ENCODE measurements at places on chromosomes 7 and 10. TPM values are rescaled to one million over a fixed set of nuclear protein-coding genes. Genes with fewer than 3 reads are reported as not detected.

The OR13A1 gene
- total RNA-seq, result 0.15 TPM

The IRF5 gene
- total RNA-seq, result 0.74 TPM

The BNIP3 gene
- total RNA-seq, result 57.1 TPM

The NRP1 gene
- 4.1 TPM for total RNA-seq

The FEZF1 gene
- 41.5 TPM for total RNA-seq

The IFRD1 gene
- total RNA-seq, result 60.6 TPM

The GPER1 gene
- 0.22 TPM for total RNA-seq

The AS3MT gene
- 16.5 TPM for total RNA-seq

The IL6 gene
- 0.85 TPM for total RNA-seq

The GIMAP8 gene
- not detected for total RNA-seq

The PODXL gene
- total RNA-seq, result 727 TPM

- H3K27me3 ChIP-seq, result no peaks in the 10 kb centered on the region
- H3K4me3 ChIP-seq, result no peak overlapping the region
- no peaks in the 10 kb centered on the region for H3K36me3 ChIP-seq
These were observed 149.7 kb downstream of the FRMD4A start for GRCh38 chr10:14180911-14181566.

GRCh38 chr7:155796381-155797261 lies 15.6 kb downstream of the SHH start:
- H3K4me1 ChIP-seq, result no peaks in the 10 kb centered on the region
- H3K36me3 ChIP-seq, result no peaks in the 10 kb centered on the region
- H3K27ac ChIP-seq, result no peak overlapping the region
- H3K27me3 ChIP-seq, result peaks cover 19% of the 10 kb centered on the region

DNA sequence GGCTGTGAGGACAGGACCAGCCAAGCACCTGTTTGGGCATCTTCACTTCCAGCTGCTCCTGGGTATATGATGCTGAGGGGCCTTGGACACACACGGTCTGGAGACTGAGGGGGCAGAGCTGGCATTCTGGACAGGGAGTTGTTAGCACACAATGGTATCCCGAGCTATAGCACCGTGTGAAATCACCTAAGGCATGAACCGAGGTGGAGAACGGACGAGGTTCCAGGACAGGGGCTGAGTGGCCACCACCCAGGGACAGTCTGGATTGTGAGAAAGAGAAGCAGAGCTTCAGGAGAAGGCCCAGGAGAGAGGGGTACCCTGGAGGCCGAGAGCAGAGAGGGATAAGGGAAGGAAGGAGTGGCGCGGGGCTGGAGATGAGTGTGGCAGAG lies 571.8 kb downstream of the TCERG1L start:
- no peaks in the 10 kb centered on the region for H3K36me3 ChIP-seq
- H3K4me3 ChIP-seq, result no peak overlapping the region
- peaks cover 7% of the 10 kb centered on the region for H3K4me1 ChIP-seq

GRCh38 chr10:107553470-107553869 lies 389.0 kb upstream of the SORCS1 start:
- H3K27me3 ChIP-seq, result no peaks in the 10 kb centered on the region
- no peak overlapping the region for H3K27ac ChIP-seq
- H3K4me1 ChIP-seq, result no peaks in the 10 kb centered on the region
- peaks cover 2% of the 10 kb centered on the region for H3K36me3 ChIP-seq

DNA sequence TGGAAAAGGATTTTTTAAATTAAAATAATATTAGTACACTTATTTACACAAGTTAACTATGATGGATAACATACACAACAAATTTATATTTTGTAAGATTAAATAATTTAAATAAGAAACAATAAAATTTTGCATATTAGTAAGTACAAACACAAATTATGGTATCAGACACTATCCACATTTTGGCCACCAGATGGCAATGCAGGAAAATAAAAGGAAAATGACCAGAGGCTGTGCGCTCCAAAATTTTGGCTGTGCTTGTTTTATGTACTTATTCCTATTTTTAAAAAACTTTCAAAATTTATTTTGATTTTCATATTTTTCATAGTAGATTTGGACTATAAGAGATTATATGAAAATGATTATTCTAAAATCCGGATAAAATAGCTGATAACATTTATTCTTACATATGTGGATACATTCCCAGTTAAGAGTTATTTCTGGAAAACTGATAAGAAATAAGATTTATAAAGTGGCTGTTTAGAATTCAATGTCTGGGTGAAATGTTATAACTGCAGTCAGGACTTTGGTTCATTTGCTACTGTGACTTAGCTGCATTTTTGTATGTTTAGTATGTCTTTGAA lies 274.7 kb upstream of the HGF start:
- no peak overlapping the region for H3K27ac ChIP-seq
- H3K4me1 ChIP-seq, result no peaks in the 10 kb centered on the region
- no peak overlapping the region for H3K4me3 ChIP-seq
- no peaks in the 10 kb centered on the region for H3K27me3 ChIP-seq

GRCh38 chr10:7945469-7946187 lies 108.9 kb upstream of the GATA3 start:
- H3K4me1 ChIP-seq, result peaks cover 3% of the 10 kb centered on the region
- H3K4me3 ChIP-seq, result no peak overlapping the region
- no peak overlapping the region for H3K27ac ChIP-seq
- no peaks in the 10 kb centered on the region for H3K36me3 ChIP-seq

- no peak for DNase-seq
- H3K27me3 ChIP-seq, result no peaks in the 10 kb centered on the region
- H3K27ac ChIP-seq, result no peak overlapping the region
- no peak overlapping the region for H3K4me3 ChIP-seq
- H3K4me1 ChIP-seq, result no peaks in the 10 kb centered on the region
- H3K36me3 ChIP-seq, result no peaks in the 10 kb centered on the region
These were observed 274.7 kb upstream of the MTPN start for GRCh38 chr7:136251826-136252225.

DNA sequence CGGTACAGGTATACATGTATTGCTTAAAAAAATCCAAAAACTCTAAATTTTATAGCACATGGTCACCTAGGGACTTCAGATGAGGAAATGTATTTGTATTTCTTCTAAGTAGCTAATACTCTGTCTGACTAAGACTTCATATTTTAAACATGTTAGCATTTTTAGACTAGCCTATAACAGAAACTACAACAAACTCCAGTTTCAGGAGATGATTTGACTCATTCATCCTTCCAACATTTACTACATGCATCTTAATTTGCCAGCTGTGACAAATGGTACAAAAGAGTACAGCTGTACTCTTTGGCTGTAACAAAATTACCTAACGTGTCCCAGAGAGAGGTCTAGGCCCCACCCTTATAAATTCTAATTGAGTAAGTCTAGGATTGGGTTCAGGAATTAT lies 22.2 kb downstream of the TMEM209 start:
- peaks cover 11% of the 10 kb centered on the region for H3K36me3 ChIP-seq
- no peaks in the 10 kb centered on the region for H3K4me1 ChIP-seq
- H3K4me3 ChIP-seq, result no peak overlapping the region
- no peaks in the 10 kb centered on the region for H3K27me3 ChIP-seq

- no peaks in the 10 kb centered on the region for H3K4me1 ChIP-seq
- no peak overlapping the region for H3K4me3 ChIP-seq
- no peak for DNase-seq
- H3K36me3 ChIP-seq, result peaks cover 42% of the 10 kb centered on the region
- H3K27me3 ChIP-seq, result no peaks in the 10 kb centered on the region
- H3K27ac ChIP-seq, result no peak overlapping the region
These were observed 118.2 kb downstream of the LARP4B start for GRCh38 chr10:813286-813685.

GRCh38 chr7:13197501-13197900 lies 510.1 kb downstream of the ARL4A start:
- H3K27ac ChIP-seq, result no peak overlapping the region
- no peaks in the 10 kb centered on the region for H3K27me3 ChIP-seq
- DNase-seq, result no peak

DNA sequence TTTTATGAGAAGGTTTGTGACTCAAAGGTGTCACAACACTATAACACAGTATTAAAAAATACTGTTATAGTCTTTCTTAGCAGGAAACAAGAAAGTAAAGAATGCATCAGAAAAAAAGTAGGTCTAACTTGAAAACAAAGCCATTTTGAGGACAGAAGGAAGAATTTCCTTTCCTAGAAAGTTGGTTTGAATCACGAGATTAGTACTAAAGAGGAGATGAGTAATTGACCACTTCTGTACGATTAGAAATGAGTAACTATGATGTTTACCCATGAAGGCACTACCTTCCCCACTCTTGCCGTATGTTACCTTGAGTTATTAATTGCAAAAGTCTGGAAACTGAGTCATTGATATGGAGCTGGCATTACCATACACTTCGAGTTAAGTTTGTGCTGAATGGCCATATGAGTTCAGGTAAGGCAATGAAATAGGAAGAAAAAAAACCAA lies 65.2 kb downstream of the FAM185A start:
- no peaks in the 10 kb centered on the region for H3K4me1 ChIP-seq
- H3K27me3 ChIP-seq, result no peaks in the 10 kb centered on the region
- no peak for DNase-seq
- H3K4me3 ChIP-seq, result no peak overlapping the region

DNA sequence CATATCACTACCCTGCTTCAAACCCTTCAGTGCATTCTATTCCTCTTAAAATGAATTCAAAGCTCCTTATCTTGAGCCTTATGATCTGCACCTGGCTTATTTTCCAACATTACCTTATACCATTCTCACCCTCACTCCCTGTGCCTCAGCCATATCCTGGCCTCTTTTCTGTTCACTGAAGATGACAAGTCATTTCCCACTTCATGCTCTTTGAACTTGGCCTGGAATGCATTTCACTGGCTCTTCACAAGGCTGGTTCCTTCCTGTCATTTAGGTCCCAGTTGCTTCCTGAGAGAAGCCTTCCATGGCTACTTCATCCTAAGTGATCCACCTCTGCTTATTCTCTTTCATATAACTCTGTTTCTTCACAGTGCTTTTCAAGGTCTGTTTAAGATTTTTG lies 3.2 kb upstream of the LIPF start:
- H3K4me3 ChIP-seq, result no peak overlapping the region
- DNase-seq, result no peak
- no peaks in the 10 kb centered on the region for H3K36me3 ChIP-seq
- no peak overlapping the region for H3K27ac ChIP-seq
- no peaks in the 10 kb centered on the region for H3K27me3 ChIP-seq

DNA sequence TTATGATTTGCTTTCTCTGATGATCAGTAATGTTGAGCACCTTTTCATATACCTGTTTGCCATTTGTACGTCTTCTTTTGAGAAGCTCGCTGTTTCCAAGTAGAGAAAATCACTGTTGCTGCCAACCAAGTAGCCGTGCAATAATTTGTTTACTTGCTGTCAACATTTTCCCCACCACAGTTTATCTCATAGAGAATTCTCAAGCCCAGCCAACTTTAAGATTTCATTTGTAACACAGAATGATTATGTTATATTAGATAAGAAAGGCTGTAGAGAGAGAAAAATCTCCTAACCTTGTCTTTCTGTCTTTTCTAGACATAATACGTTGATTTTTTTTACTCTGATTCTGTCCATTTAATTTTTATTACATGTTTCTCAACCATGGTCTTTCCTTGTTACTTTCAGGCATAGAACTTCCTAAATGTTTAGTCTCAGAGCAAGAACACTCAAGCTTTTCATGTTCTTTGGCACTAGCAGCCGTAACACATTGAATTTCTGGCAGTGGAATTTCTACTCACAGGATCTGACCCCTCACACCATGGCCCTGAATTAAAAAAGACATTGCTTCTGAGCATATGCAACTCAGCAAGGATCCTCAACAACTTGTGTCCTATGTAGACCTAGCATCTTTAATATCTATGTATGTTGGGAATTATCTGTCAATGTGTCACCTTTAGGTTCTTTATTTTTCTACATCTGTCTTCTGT lies 23.1 kb downstream of the RPA3 start:
- H3K36me3 ChIP-seq, result no peaks in the 10 kb centered on the region
- H3K27ac ChIP-seq, result no peak overlapping the region
- H3K4me1 ChIP-seq, result no peaks in the 10 kb centered on the region

- no peak for DNase-seq
- no peaks in the 10 kb centered on the region for H3K27me3 ChIP-seq
- no peak overlapping the region for H3K4me3 ChIP-seq
- H3K27ac ChIP-seq, result no peak overlapping the region
- no peaks in the 10 kb centered on the region for H3K36me3 ChIP-seq
- no peaks in the 10 kb centered on the region for H3K4me1 ChIP-seq
These were observed 106.1 kb upstream of the RSU1 start for GRCh38 chr10:16923309-16923708.

- H3K27ac ChIP-seq, result no peak overlapping the region
- no peaks in the 10 kb centered on the region for H3K27me3 ChIP-seq
- no peak for DNase-seq
- no peak overlapping the region for H3K4me3 ChIP-seq
- no peaks in the 10 kb centered on the region for H3K36me3 ChIP-seq
These were observed 705.2 kb upstream of the IGFBP3 start for GRCh38 chr7:46626261-46626660.

- H3K27ac ChIP-seq, result no peak overlapping the region
- DNase-seq, result no peak
- H3K4me3 ChIP-seq, result no peak overlapping the region
- H3K36me3 ChIP-seq, result peaks cover 36% of the 10 kb centered on the region
- no peaks in the 10 kb centered on the region for H3K27me3 ChIP-seq
These were observed 13.9 kb downstream of the HNRNPA2B1 start for GRCh38 chr7:26186364-26187311.

DNA sequence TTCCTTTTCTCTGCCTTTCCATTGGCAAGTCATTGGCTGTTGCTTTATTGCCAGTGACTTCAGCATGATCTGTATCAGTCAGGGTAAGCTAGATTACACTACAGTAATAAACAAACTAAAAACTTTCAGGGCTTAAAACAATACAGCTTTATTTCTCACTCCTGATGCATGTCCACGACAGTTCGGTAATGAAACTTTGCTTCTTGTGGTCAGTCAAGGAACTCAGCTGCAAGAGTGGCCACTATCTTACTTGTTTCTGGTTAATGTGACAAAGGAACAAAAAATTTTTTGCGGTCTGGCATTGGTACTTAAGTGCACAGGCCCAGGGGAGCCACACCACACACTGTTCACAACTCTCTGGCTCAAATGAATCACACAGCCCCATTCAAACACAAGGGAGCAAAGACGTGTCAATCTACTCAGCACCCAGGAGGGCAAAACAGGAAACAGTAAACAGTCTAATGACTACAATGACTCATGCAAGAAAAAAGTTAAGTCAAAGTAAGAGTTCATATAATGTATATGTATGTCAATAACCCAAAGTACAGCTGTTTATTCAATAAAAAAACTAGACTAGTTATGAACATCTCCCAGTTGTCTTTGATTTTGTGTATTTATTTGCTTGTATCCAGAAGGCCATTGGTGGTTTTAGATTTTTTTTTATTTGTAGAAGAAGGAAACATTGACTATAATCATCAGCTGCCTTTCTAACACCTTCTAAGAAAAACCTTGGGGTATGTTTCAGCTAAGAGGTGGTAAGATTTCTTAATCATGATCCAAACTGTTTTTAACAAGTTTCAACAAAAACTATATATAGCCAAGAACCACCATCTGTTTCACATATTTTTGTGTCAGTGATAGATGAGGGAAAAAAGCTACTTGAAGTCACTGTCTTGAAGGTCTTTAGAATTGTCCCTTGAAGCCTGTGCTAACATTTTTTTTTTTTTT lies 134.4 kb upstream of the FAM3C start:
- H3K4me1 ChIP-seq, result no peaks in the 10 kb centered on the region
- no peak overlapping the region for H3K27ac ChIP-seq
- H3K4me3 ChIP-seq, result no peak overlapping the region
- no peaks in the 10 kb centered on the region for H3K36me3 ChIP-seq
- H3K27me3 ChIP-seq, result no peaks in the 10 kb centered on the region
